ENCODE measurements at places on chromosomes 3 and 15.

GRCh38 chr3:141218162-141218835 is 13.3 kb upstream of the PXYLP1 start:
- DNase-seq = no peak

- DNase-seq = no peak
Observed at GRCh38 chr15:37135225-37135624, 34.9 kb upstream of the MEIS2 start.

DNA sequence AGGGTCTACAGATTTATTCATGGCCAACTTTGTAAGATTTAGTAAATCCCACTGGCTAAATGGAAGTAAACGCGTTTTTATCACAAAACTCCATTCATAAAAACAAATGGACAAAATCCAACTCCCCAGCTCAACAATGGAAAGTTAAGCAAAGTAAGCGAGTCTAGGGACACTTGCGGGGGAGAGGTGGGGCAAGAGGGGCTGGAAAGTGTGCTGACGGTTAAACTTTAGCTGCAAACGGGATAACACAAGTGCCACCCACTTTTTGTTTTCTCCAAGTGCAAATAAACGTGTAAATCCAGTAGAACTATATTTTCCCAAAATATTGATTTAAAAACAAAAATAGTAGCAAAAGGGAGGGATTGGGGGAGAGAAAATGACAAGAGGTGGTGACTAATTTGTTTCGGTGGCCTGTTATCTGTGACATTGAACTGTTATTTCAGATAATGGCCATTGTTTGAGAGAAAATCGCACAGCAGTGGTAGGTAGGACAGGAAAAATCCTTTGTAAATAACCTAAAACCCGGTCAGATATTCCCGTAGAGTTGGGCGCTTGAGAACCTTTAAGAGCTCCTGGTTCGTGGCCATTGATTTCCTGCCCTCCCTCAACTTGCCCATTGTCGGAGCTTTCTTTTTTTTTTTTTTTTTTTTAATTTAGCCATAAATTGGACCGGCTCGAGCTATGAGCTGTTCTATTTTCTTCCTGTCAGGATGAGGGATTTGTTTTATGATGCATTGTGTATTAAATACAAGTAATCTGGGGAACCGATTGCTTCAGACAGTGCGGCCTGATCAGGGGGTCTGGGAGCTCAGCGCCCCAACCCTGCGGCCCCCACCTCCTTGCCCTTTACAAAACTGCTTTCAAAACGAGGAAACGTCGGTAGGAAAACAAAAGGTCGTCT is 514.8 kb downstream of the MECOM start:
- no peak for DNase-seq

DNA sequence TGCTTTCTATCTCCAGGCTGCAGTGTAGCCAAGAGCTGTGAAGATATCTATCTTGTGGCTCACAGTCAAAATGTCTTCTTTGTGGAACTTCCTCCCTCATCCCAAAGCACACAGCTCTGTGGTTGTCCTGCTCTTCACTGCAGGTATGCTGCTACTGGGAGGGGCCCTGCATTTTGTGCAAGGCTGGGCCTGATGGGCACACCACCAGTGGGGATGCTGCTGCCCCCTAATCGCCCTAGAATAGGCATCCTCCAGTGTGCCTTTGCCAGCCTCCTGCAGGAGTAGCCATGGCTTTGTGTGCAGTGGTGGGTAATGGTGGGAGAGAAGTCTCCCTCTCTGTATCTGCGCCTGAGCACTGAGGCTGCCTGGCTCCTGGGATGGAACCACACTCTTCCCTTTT is 297.3 kb downstream of the DOCK3 start:
- no peak for DNase-seq

GRCh38 chr3:121228971-121229370 is 316.8 kb downstream of the POLQ start:
- DNase-seq = no peak

GRCh38 chr3:16183601-16184270 is 9.3 kb downstream of the GALNT15 start:
- DNase-seq = no peak

- DNase-seq = no peak
Observed at GRCh38 chr3:194431554-194431953, 32.5 kb upstream of the GP5 start.

DNA sequence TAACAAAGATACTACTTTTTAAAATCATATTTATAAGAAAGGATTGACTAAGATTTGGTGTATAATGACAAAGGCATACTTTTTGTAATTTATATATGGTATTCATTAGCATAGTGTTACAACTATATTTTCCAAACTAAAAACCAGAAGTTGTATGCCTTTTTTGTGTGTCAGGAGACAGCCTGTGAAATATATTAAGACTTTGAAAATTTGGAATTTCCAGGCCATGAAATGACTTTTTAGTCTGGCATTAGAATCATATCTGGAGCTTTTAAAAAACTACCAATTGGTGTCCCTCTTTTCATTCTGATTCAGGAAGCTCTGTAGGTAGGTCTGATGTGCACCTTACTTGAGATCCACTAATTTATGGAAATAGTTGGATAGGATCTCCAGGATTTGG is 41.9 kb downstream of the CALML4 start:
- DNase-seq = no peak

DNA sequence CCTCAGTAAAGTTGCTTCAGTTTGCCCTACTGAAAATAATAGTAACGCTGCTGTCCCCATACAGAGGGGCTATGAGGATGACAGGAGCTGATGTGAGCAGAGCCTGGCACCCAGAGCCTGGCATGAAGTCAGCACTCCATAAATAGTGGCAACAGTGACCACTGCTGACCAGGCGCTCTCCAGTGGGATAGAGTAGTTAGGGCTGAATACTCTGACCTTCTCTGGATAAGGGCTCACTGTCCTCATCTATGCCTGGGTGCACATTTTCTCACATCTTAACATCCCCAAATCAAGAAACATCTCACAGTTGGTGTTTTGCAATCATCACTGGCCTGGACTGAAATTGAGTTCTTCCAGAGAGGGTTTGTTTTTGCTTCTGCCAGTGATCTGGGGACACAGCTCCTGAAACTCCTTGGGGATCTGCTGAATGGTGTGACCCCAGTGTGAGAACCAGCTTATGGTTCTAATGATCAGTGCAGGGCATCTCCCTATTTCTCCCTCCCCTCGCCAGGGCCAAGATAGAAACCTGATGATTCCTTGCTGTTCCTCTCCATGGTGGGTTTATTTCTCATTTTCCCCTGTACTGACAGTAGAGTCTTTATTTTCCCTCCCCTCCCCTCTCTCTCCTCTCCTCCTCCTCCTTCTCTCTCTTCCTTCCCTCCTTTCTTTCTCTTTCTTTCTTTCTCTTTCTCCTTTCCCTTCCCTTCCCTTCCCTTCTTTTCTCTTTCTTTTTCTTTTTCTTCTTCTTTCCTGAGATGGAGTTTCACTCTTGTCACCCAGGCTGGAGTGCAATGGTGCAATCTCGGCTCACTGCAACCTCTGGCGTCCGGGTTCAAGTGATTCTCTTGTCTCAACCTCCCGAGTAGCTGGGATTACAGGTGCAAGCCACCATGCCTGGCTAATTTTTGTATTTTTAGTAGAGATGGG is 3.5 kb upstream of the PCSK6 start:
- DNase-seq = no peak

DNA sequence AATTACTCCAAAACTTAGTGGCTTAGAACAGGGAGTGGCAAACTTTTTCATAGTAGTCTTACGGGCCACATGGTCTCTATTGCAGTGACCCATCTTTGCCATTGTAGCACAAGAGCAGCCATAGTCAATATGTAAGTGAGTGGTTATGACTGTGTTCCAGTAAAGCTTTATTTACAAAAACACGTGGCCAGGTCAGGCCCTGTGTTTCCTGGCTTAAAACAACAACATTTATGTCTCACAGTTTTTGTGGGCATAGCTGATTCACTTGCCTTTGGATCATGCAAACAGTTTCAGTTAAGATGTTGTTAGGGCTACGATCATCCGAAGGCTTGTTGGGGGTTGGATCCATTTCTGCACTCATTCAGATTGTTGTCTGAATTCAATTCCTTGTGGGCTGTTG is 103.8 kb downstream of the CHCHD6 start:
- no peak for DNase-seq

DNA sequence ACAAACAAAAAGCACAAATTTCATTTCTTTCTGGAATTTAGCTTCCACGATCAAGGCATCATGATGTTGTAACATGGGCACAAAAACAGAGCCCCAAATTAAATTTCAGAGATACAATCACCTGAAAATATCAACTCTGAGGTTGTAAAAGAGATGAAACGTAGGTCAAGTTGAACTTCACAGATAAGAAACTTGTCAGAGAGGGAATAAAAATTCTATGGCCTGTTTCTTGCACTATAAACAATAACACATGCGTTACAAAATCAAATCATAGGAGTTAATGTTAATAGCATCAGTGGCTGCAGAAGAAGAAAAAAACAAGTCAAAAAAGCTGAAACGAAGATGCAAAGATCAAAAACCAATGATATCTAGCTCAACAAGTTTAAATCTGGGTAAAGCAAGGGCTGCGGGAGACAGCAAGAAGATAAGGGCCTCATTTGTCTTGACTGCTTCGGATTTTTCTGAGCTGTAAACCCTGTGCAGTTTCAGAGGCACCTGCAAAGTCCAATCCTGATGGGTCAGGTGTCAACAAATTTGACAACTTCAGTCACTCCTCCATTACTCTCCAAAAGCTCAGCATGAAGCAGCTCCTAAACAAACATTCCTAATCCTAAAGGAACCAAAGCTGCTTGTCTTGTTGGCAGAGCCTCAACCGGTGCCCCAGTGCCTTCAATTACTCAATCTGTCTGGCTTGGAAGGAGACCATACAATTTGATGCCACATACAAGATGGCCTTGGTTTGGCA is 219.8 kb downstream of the STT3B start:
- DNase-seq = no peak

GRCh38 chr3:132187746-132188145 is 129.5 kb upstream of the ACP3 start:
- no peak for DNase-seq

- no peak for DNase-seq
Observed at GRCh38 chr3:196938124-196938523, 4.2 kb downstream of the NCBP2 start.

GRCh38 chr3:6216135-6217026 is 644.5 kb upstream of the GRM7 start:
- no peak for DNase-seq

- no peak for DNase-seq
Observed at GRCh38 chr3:88149101-88149508, 654 bp upstream of the C3orf38 start.

DNA sequence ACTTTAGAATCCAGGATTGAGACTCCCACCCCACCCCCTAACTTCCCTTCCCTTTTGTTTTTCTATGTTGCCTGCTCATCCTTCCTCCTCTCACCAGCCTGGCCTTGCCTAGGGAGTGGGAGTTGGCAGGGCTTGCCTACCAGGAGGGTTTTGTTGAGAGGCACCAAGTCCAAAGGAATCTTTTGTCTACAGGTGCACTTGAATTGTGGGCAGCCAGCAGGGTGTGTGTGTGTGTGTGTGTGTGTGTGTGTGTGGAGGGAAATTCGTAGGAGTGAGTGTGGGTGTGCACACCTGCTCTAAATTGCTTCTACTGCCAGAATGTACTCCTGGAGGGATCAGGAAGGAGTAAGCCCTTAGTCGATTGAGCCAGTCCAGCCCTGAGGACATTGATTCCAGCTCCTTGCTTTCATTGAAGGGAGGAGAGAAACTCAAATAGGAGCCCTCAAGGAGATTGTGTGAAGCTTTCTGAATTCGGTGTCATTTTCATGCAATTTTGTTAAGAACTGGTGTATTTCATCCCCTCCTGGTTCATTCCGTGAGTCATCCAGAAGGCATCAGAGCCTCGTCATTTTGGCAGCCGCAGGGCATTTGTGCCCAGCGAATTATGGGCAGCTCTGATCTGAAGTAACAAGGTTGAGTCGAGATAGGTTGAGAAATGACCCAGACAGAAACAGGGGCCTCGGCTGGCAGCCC is 112.1 kb downstream of the SLCO3A1 start:
- no peak for DNase-seq

DNA sequence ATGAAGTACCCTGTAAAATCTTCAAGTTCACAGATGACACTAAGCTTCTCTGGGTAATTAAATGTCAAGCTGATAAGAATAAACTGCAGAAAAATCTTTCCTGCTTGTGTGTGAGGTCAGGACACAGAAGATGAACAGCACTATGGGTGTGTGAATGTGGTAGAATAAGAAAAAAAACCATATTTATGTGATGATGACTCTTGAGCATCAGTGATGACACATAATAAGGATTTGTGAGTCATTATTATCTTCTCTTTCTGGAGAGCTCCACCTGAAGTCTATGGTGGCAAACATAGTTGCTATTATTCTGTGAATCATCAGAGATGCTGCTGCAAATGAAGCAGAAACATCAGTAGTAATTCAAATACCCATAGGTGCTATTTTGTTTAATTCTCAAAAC is 422.4 kb downstream of the DIPK2A start:
- no peak for DNase-seq

GRCh38 chr3:156749244-156749643 is 74.9 kb downstream of the TIPARP start:
- no peak for DNase-seq

- no peak for DNase-seq
Observed at GRCh38 chr3:114565216-114565615, 271.4 kb downstream of the TIGIT start.

DNA sequence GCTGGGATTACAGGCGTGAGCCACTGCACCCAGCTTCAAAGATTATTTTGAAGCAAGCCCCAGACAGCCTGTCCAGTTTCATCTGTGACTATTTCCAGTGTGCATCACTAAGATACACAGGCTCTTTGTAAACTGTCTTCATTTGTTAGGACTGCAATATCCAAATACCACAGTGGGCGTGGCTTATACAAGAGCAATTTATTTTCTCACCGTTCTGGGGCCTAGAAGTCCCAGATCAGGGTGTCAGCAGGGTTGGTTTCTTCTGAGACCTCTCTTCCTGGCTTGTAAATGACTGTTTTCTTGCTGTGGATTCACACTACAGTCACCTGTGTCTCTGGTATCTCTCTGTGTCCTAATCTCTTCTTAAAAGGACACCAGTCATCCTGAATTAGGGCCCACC is 59.7 kb downstream of the RLBP1 start:
- DNase-seq = no peak

DNA sequence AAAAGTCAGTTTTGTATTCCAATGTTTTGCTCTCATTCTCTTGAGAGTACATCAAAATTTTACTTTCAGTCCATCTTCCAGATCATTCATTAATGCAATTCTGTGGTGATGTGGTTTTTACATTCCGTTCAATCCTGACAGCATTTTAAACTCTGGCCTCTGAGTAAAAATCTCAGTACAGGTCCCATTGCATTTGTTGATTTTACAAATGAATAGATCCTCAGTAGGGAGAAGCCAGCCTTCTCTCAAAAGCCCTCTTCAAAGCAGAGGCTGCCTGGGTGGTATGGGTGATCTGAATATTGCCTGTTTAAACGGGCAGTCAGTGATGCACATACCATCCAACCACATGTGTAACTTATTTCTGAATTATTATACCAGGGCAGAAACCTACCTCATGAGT is 72.5 kb upstream of the TSC22D2 start:
- no peak for DNase-seq

- no peak for DNase-seq
Observed at GRCh38 chr3:124813541-124813940, 73.6 kb downstream of the ITGB5 start.

DNA sequence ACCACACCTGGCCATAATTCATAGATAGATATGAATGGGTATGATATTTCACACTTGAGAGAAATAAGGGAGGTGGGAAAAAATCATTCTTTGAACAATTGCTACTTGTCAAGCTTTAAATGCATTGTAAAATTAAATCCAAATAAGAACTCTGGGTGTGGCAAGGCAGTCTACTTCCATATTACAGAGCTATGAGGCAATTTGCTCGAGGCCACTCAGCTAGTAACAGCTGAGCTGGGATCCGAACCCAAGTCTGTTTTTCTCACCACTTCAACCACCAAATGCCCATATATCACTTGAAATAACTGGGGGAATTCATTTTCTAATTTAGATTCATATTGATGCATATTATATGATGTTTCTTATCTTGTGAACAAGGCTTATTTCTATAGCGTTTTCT is 482.2 kb upstream of the ADAMTS9 start:
- no peak for DNase-seq

All from stimulated activated CD8-positive, alpha-beta memory T cell treated with anti-CD3 and anti-CD28 coated beads, Interleukin-2, amount 100 ng/mL, for 1 hour (primary cell).